ENCODE measurements at places on chromosomes 6 and 20. TPM values are rescaled to one million over a fixed set of nuclear protein-coding genes. Genes with fewer than 3 reads are reported as not detected.
A peak's percentile ranks its signal among the peaks of the same experiment; 100 is the strongest.

- DNase-seq: no peak
These were observed 17.0 kb downstream of the SIRT5 start for GRCh38 chr6:13591205-13591921.

GRCh38 chr6:75467284-75467683 is 26.3 kb downstream of the FILIP1 start:
- DNase-seq: no peak

- DNase-seq: peak; percentile 15
These were observed 652 bp downstream of the BMP6 start for GRCh38 chr6:7726416-7727085.

DNA sequence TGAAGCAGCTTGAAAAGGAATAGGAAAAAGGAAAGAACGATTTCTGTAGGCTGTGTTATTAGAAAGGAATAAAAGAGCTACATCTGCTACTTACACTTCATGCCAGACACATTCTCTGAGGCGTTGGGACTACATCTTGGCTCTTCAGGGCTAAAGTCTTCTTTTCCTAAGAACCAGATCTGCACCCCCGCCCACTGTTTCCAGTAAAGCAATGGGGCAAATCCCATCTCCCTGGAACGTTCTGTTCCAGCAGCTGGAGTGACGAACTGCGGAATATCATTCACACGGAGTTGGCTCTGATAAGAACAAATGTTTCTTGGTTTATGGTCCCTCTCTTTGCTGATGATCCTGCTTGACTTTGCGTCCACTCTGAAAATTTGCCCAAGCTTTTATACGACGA is 26.9 kb downstream of the FAM50B start:
- no peak for DNase-seq

GRCh38 chr6:144148886-144149285 is 1.4 kb upstream of the STX11 start:
- no peak for DNase-seq

- no peak for DNase-seq
These were observed 1.3 kb upstream of the VSX1 start for GRCh38 chr20:25083141-25083772.

DNA sequence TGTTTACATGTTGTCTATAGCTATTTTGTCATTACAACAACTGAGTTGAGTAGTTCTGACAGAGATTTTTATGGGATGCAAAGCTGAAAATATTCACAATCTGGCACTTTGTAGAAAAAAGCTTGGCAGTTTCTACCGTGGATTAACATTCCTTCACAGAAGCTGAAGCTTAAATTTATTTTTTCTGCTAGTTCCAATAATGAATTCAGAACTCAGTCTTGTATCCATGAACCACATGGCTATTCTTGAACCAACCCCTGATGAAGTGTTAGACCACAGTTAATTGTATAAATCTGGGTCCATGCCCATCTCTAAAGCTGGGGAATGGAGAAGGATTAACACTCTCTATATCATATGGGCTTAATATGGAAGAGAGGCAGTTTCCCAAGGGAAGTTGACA is 743.8 kb upstream of the FLRT3 start:
- no peak for DNase-seq

DNA sequence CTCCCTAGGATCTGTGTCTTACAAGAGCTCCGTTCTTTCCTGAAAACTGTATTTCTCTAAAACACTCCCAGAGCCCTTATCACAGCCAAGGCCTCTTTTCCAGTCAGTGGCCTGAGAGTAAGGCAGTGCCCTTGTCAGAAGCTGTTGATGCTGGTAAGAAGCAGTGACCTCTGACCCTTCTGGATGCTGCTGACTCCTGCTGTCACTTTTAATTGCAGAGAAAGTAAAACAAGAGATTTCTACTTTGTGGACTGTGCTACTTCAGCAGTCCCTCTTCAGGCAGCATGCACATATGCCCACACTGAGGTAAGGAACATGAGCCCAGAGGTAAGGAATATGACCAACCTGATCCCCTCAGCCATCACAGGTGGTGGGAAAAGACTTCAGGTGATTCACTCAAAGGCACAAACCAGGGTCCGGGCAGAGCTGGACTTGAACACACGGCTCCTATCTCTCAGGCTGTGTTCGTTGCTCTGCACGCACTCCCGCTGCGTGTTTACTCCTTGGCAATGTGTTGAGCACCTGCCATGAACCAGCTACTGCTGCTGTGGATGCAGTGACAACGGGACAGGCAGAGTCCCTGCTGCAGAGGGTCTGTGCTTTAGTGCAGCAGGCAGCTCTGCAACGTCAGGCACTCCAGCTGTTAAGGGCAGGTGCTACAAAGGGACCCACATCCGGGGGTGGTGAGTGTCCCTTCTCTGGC is 201.9 kb upstream of the CST7 start:
- DNase-seq: no peak

- peak; percentile 70 for DNase-seq
These were observed 52.3 kb downstream of the ABHD12 start for GRCh38 chr20:25338112-25339023.

DNA sequence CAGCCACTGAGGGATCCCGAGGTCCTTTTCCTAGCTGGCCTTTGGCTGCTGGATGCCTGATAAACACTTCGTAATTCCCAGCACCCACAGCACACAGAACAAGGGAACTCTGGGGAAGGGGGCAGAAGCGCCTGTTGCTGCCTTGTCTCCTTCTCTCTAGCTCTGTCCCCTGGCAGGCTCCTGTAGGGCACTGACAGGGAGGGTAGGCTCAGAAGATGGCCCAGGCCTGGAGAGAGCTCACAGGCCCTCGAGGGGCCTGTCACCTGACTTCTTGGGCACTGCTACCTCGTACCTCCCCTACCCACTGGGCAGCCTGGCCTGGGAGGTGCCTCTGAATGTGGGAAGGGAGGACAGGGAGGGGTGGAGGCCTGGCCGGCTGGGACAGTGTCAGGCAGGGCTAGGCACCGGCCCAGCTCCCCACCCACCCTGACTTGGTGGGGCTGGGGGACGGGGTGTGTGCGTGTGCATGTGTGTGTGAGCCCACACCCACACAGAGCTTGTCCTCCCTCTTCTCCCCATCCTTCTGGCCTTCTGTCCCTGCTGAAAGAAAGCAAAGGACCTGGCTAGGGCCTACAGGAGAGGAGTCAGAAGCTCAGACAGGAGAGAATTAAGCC is 18.1 kb downstream of the C6orf132 start:
- no peak for DNase-seq

DNA sequence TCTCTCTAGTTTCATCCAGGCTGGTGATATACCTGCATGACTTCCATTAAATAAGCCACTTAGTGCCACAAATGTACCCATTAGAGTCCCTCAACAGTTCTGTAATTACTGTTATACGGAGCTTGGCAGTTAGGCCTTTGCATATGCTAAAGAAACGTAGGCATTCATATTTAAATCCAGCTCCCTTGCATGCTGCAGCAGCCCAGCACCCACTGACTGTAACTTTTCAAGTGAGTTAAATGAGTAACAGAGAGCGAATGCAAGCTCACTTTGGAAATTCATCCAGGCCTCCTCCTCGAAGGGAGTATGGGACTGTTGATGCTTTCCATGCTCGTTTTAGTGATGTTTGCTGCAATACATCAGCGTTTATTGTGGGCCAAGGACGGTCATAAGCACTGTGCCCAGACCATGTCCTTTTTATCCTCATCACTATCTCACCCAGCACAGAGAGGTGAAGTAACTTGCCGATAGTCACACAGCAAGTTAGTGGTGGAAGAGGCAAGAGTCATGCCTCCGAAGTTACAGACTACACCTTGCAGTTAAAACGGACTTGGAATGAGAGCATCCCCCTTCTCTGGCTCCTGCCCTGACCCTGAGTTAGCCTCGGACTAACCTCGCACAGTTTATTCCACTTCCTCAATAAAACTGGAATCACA is 179.4 kb upstream of the PDE10A start:
- no peak for DNase-seq

DNA sequence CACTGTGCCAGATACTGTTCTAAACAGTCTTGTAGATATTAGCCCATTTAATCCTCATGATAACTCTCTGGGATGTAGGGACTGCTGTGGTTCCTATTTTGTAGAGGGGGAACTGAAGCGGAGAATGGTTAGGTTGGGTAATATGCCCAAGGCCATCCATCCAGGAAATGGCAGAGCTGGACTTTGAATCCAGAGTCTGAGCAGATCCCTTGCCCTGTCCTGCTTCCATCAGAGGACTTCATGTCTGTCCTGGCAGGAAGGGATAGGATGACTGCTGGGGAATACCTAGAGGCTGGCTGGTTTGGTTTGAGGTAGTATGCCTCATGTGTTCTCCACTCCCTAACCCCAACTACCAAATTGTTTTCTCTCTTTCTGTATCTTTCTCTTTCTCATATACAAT is 44.6 kb downstream of the SAMD5 start:
- no peak for DNase-seq

DNA sequence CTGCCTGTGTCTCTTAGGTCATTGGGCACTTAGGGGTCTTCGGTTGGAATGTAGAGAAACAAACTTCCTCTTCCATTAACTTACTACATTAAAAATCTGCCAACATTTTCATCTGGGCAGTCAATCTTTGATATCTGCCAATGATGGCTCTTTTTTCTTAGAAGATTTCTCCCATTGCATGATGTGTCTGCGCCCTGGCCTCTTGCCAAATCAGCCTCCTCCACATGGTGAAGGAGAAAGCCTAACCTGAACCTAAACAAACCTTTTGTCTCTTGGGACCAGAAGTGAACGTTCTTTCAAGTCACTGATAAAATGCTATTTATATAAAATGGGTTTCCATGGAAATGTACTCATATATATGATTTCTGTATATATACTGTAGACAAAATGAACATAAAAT is 998.9 kb upstream of the GJE1 start:
- DNase-seq: peak; percentile 33

The DEFB124 gene
- 0.32 TPM for total RNA-seq

The GRM4 gene
- total RNA-seq: 1.9 TPM

The APOM gene
- 0.62 TPM for total RNA-seq

The MPIG6B gene
- 0.06 TPM for total RNA-seq
